ENCODE measurements at places on chromosomes 7 and 10. TPM values are rescaled to one million over a fixed set of nuclear protein-coding genes. Genes with fewer than 3 reads are reported as not detected.

The PNLIPRP3 gene
- total RNA-seq, result not detected

The POR gene
- 64.7 TPM for total RNA-seq

The NUDT13 gene
- total RNA-seq, result 1.1 TPM

The CYP17A1 gene
- not detected for total RNA-seq

The ARHGEF35 gene
- total RNA-seq, result 1.3 TPM

The CSTF2T gene
- 15.4 TPM for total RNA-seq

The PRSS1 gene
- total RNA-seq, result not detected

The PPP1R17 gene
- total RNA-seq, result not detected

The GALNT11 gene
- total RNA-seq, result 61.1 TPM

The KLF14 gene
- not detected for total RNA-seq

The ADCYAP1R1 gene
- total RNA-seq, result not detected

The AGBL3 gene
- total RNA-seq, result 0.66 TPM

The C10orf62 gene
- total RNA-seq, result not detected

The SBDS gene
- 89.3 TPM for total RNA-seq

The ZNF736 gene
- 7.4 TPM for total RNA-seq

The MRLN gene
- not detected for total RNA-seq

The LRRC4 gene
- 0.03 TPM for total RNA-seq

The RET gene
- total RNA-seq, result 0.23 TPM

The CALML5 gene
- not detected for total RNA-seq

Data from smooth muscle cell of the pulmonary artery (primary cell).